ENCODE measurements at places on chromosomes 2 and 18. TPM values are rescaled to one million over a fixed set of nuclear protein-coding genes. Genes with fewer than 3 reads are reported as not detected.

ITM2C gene
- total RNA-seq, result 25.3 TPM

DUSP19 gene
- total RNA-seq, result 10.8 TPM

MEP1B gene
- not detected for total RNA-seq

PSME4 gene
- 52.3 TPM for total RNA-seq

EFR3B gene
- 3.8 TPM for total RNA-seq

NEMP2 gene
- 1.7 TPM for total RNA-seq

SMYD1 gene
- 468 TPM for total RNA-seq

POTEC gene
- not detected for total RNA-seq

HRH4 gene
- not detected for total RNA-seq

FAM237A gene
- not detected for total RNA-seq

NBEAL1 gene
- 16.2 TPM for total RNA-seq

RNF125 gene
- total RNA-seq, result 3.8 TPM

OSR1 gene
- 5.4 TPM for total RNA-seq

STPG4 gene
- not detected for total RNA-seq

KLHL30 gene
- 20.0 TPM for total RNA-seq

FBXO41 gene
- 0.51 TPM for total RNA-seq

TTC27 gene
- total RNA-seq, result 8.4 TPM

RAB27B gene
- total RNA-seq, result 0.30 TPM

KLF7 gene
- total RNA-seq, result 19.2 TPM

MOCOS gene
- 0.40 TPM for total RNA-seq

GALM gene
- total RNA-seq, result 14.7 TPM

UPP2 gene
- total RNA-seq, result not detected

C1QL2 gene
- total RNA-seq, result not detected

B3GNT7 gene
- 7.7 TPM for total RNA-seq

CCDC150 gene
- total RNA-seq, result 0.97 TPM

REEP1 gene
- 21.5 TPM for total RNA-seq

XIRP2 gene
- total RNA-seq, result 206 TPM
